ENCODE measurements at places on chromosomes 7 and 10.

DNA sequence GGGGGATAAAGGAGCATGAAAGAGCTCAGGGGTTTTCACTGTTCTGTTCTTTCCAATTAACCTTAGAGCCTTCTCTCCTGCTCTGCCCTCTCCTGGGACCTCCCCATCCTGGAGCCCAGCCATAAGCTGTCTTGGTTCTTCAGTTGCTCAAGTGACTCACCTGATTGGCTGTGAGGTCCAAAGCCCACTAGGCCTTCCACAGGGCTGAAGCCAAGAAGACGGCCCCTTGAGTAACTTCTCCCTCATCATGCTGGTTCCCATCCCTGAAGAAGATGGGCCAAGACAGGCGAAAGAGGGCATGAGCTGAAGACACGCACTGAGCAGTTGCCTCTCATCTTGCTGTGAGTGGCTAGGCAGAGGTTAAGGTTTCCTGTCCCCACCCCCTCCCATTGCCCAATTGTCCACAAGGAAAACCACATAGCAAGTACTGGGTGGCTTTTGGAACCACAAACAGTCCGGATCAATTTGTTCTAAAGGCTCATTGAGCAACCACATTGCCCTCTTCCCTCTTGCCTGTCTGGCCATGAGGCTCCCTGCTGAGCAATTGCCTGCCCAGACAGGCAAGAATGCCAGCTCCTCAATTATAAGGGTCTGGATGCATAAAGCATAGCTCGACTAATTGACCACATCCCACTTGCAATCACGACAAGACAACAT, 43.9 kb upstream of the GPAM start:
- H3K27ac ChIP-seq = no peak overlapping the region
- H3K4me3 ChIP-seq = no peak overlapping the region
- no peaks in the 10 kb centered on the region for H3K4me1 ChIP-seq
- no peak for DNase-seq
- no peaks in the 10 kb centered on the region for H3K36me3 ChIP-seq

GRCh38 chr7:88431882-88432281, 125.2 kb upstream of the STEAP4 start:
- no peaks in the 10 kb centered on the region for H3K4me1 ChIP-seq
- no peaks in the 10 kb centered on the region for H3K27me3 ChIP-seq
- H3K4me3 ChIP-seq = no peak overlapping the region
- DNase-seq = no peak

- no peak overlapping the region for H3K4me3 ChIP-seq
- H3K36me3 ChIP-seq = no peaks in the 10 kb centered on the region
These were observed 155.2 kb downstream of the ZNF365 start for GRCh38 chr10:62529396-62529795.

DNA sequence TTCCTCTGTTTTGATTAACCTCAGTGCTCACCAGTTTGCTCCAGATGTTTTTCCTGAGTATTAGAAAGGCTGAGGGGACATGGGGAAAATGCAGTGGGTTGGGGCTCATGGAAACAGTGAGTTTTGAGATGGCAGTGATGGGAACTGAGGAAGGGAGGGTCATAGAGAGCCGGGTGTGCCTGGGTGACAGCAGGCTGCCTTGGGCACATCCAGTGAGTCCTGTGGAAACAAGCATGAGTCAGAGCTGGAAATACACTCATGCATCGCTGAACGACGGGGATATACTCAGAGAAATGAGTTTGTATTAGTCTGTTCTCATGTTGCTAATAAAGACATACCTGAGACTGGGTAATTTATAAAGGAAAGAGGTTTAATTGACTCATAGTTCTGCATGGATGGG, 202.2 kb downstream of the TMEM178B start:
- no peak for DNase-seq
- no peak overlapping the region for H3K27ac ChIP-seq
- no peaks in the 10 kb centered on the region for H3K27me3 ChIP-seq

DNA sequence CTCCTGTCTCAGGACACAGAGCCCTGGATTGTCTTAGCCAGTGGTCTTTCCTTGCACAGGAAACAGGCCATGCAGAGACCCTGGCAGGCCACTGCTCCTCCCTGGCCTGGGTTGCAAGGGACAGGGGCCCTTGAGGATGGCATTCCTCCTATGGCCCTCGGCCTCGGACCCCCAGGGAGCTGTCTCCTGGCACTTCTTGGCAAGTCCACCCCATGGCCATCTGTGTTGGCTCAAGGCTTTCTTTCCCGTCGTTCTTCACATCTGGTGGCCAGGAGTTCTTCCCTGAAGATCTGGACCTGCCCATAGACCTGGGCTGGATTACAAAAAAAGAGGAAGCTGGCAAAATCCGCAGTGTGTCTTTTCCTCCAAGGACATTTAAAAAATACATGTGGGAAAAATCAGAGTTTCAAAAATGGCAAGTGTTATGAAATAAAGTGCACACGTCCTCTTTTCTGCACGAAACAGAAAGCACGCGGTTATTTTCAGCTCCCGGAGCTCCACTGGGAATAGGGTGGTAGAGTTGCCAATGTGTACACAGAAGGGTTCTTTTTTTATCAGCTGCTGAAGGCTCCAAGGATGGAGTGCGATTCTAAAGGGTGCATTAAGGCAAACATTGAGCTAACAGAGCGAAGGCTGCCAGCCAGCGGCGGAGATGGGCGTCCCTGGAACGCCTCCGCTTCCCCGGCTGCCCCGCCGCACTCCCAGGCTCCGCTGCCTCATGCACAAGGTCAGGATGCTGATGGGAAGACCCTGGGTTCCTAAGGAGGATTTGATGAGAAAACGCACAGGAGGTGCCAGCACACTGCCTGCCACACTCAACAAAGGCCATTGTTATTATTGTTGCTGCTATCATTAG, 62.8 kb upstream of the FAM20C start:
- H3K4me3 ChIP-seq = no peak overlapping the region
- H3K4me1 ChIP-seq = no peaks in the 10 kb centered on the region
- H3K27me3 ChIP-seq = no peaks in the 10 kb centered on the region
- no peak for DNase-seq
- no peak overlapping the region for H3K27ac ChIP-seq
- H3K36me3 ChIP-seq = no peaks in the 10 kb centered on the region
